ENCODE measurements at places on chromosomes 16 and 17.

DNA sequence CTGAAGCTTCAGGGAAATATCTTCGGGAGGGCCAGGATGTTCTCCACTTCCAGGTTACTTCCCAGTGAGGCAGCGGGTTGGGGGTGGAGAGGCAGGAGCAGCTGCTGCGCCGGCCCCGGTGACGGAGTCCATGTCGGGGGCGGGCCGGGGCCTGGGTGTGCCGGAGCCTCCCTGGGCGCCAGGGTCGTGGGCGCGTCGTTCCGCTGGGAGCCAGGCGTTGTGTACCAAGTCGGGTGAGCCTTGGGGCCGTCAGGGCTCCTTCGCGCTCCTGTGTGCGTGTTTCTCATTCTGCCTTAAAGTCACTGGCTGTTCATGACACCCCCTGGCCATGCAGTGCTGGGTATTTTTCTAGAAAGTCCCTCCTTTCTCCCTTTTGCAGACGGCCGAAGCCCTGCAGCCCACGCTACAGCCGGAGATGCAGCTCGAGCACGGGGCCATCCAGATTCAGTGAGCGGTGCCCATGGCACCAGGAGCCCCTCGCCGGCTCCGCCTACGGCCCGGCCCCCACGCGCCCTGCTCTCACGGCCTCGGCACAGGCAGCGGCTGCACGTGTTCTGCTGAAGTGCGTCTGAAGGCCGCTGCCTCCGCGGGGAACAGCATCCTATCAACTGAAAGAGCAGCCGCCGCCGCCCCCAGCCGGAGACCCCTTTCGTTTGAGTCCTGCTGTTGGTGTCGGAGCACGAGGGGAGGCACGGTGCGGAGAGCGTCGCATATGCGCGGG, 125.1 kb downstream of the BANP start:
- no peak for DNase-seq

- DNase-seq, result no peak
These were observed 54.1 kb downstream of the TNFRSF13B start for GRCh38 chr17:16917671-16918394.

DNA sequence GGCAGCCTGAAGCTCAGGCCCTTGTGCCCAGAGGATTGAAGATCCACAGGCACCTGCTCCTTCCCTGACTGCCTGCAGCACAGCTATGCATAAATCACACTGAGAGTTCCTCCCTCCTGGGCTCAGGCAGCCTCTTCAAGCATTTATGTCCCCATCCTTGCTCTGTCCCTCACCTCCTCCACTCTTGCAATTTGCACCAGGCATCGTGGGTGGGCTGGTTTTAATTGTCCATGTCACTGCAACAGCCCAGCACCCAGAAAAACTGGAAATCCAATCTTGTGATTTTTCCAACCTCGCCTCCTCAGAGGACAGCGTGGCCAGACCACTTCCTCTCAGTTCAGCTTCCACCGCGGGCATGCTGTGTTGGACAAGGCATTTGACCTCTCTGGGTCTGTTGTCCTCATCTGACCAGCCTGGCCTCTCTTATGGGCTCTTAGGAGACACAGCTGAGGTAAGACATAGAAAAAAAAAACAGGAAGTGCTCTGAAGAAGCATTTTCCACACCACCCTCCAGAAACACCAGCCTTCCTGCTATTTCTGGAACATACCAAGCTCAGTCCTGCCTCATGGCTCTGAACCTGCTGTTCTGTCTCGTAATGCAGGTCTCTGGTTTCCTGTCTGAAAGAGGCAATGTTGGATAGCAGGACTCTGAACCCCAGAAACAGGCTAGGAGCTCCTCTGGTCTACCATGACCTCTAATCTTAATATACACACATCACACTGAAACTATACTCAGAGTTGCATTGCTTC, 8.3 kb downstream of the TMEM114 start:
- DNase-seq, result no peak

DNA sequence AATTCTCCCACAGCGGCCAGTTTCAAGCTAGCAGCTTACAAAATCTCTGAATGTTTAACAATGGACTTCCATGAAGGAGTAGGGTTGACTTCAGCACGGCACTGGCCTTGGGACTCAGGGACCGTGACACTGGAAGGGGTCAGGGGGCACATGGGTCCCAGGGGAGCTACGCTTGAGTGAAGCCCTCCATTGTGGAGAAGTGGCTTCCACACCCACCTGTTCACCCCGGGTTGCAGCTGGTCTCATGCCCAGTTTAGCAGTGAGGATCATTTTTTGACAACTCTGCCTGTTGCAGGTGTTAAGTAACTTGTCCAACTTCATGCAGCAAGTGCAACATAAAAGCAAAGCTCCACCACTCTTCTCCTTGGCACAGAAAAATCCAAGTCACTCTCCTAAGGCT, 510.2 kb downstream of the CDH13 start:
- DNase-seq, result no peak

DNA sequence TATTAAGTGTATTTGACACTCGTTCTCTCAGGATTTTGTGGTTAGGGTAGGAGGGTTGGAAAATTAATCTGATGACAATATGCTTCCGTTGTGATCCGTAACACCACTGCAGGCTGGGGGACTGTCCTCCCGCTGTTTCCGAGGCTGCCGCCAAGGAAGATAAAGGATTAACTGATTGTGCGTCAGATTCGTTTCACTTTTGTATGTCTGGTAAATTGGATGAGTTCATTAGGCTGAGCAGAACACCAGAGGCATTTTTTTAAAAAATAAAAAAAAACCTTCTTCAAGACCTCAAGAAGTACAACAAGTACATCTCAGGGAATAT, 486.7 kb upstream of the SALL1 start:
- DNase-seq, result no peak
